Vagina (tissue), 2 donors: ENCODE measurements at places on chromosomes 4 and X.

DNA sequence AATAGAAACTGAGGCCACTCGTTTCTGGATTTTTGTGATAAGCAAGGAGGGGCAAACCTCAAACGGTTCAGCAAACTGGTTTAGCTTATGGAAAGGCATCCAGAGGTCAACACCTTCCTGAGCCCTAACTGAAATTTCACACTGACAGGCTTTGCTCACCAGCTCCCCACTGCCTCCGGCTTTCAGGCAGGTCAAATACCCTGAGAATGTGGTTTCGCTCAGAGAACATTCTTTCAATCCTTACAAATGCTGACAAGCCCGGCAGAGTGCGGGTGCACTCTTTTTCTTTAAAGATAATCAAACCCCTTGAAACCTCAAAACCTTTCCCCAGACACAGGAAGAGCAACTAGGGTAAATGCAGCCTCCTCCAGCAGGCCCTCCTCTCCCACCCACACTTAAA, 41.5 kb downstream of the CD40LG start:
- DNase-seq, result no peak

DNA sequence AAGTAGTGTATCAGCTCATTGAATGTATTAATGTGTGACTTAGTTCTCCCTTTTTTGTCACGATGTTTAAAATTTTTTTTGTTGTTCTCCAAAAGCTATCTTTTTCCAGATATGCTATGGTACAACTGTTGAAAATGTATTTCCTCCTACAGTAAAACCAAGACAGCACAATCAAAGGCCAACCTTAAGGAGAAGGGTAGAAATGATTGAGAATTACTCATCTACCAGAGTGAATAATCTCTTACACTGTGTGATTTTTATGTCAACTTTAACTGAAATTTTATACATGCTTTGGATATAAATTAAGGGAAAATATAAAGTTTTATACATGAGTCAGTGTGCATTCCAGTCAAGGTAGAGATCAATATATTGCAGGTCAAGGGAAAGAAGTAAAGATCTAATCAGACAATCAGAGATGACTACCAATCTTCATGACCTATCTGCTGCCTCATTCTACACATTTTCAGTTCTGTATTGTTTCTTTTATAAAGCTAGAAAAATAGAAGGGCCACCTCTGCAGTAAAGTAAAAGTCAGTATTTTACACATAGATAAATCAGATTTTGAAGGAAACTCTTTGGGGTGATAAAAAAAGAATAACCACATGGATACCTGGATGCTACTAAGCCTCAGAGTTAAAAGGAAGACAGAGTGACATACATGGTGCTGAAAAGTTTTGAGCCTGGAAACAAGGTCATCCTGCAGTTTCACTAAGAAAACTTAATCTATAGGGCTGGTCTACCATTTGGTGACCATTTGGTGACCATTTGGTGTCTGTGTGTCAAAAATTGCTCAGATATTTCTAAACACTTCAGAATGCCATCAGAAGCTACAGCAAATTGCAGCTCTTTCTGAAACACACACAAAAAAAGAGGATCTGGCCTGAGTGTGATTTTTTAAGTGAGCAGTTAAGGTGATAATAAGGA, 1.6 kb downstream of the FAM13A start:
- no peak for DNase-seq

DNA sequence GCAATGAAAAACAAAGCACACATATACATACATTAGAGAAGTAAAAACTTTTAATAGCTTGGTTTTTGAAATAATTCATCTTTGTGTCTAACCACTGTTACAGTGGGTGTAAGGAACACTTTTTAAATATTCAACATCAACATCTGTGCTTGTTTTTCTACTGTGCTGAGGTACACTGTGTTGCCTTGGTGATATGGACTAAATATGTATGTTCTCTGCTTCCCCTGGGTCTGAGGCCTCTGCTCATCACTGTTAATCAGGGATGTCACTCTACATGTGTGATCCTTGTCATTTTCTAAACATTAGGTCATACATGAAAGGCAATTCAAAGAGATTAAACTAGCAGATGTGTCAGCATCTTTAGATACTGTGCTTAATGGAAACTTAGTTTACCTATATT, 10.9 kb downstream of the MCTS1 start:
- no peak for DNase-seq

DNA sequence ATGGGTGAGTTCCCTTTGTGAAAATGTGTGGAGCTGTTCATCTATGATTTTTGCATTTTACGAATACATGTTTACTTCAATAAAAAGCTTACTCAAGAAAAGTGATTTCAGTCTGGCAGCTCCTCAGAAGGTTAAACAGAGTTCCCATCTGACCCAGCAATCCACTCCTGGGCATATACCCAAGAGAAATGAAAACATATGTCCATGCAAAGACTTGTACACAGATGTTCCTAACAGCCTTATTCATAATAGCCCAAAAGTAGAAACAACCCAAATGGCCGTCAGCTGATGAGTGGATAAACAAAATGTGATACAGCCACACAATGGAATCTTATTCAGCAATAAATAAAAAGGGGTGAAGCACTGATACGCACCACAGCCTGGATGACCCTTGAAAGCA, 20.8 kb downstream of the CLCN4 start:
- DNase-seq, result no peak

GRCh38 chr4:118941149-118941548, 52.5 kb downstream of the SYNPO2 start:
- no peak for DNase-seq

- no peak for DNase-seq
Observed at GRCh38 chrX:28997706-28998463, 410.6 kb downstream of the IL1RAPL1 start.

DNA sequence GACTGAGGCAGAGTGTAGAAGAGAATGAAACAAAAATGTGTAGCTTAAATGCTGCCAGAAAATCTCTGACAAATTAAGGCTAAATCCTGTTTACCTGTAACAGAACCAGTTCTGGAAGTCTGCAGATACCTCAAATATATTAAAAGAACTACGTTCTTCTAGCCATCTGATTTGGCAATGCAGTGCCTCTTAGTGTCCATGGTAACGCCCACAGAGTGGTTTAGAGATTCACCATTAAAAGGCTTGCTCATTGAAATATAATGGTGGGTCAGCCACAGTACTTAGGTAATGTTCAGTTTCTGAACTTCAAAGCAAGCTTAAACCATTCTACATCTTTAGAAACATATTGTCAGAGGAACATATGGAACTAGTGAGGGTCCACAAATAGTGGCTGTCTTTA, 23.2 kb upstream of the LUZP4 start:
- no peak for DNase-seq

DNA sequence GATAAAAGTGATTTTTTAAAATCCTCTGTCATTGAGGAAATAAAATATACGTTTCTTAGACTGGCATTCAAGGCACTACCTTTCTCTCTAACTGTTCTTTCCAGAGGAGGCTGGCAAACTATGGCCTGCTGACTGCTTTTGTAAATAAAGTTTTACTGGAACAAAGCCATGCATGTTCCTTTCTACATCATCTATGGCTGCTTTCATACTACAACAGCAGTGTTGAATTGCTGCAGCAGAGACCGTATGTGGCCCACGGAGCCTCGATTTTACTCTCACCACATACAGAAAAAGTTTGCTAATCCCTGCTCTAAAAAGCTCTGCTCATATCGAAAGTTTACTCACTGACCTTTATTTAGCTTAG, 20.2 kb downstream of the SETD7 start:
- DNase-seq, result no peak

DNA sequence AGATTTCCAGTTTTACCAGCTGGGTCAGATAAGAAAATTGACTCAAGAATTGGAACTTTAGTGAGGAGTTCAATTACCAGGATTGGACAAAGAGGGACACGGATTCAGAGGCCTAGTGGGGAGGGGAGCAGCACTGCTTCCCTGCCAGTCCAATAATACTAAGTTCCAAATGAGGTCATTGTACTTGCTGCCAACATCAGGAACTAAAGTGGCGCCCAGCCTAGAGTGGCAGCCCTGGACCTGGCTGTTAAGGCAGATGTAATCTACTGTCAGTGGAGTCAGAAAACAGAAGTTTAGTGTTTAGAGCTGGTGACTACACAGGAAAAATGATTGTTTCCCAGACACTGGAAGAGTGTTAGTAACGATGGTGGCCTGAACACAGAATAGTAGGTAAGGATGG, 42.7 kb upstream of the RAPGEF2 start:
- DNase-seq, result no peak

GRCh38 chr4:159639671-159640323, 536.9 kb downstream of the RAPGEF2 start:
- no peak for DNase-seq

- no peak for DNase-seq
Observed at GRCh38 chr4:54228056-54228527, 1.0 kb upstream of the PDGFRA start.

DNA sequence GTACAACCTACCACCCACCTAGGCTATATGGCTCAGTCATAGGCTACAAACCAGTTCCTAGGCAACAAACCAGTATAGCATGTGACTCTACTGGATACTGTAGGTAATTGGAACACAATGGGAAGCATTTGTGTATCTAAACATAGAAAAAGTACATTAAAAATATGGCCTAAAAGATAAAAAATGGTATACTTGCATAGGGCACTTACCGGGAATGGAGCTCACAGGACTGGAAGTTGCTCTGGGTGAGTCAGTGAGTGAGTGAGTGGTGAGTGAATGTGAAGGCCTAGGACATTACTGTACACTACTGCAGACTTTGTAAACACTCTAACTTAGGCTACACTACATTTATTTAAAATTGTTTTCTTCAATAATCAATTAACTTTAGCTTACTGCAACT, 139.2 kb upstream of the RBPJ start:
- no peak for DNase-seq

GRCh38 chrX:38500866-38501265, 60.5 kb upstream of the TSPAN7 start:
- no peak for DNase-seq

DNA sequence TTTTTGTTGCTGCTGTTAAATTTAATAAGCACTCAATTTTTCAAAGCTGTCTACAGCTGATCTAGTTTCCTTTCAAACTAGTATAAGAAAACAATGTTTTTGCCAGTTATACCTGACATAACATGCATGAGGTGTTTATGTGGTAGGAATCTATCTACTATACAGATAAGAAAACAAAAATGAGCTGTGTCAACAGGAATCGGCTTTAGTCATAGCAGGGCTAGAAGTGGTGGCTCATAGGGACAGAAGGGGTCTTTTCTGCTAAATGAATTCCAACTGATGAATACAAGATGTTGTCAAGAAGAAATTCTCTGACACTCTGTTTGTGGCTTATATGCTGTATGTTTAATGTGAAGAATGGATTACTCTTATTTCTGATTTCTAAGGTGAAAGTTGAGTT, 55.7 kb upstream of the CLNK start:
- DNase-seq, result no peak

DNA sequence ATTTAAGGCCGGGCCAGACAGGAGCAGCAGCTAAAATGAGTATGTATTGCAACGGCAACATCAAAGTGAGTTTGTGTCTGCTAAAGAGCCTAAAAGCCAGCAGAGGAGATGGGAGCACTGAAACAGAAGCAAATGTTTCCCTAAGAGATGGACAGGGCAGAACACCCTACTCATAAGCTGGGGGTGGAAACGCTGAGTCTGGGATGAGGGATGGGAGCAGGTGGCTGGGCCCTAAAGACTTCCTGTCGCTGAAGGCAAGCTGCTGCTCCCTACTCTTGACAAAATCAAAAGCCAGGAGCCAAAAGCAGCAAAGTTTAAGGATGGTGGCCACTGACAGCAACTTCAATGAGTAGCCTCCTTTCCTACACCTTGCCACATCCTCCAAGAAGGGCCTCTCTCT, 40.6 kb upstream of the NAP1L5 start:
- no peak for DNase-seq

DNA sequence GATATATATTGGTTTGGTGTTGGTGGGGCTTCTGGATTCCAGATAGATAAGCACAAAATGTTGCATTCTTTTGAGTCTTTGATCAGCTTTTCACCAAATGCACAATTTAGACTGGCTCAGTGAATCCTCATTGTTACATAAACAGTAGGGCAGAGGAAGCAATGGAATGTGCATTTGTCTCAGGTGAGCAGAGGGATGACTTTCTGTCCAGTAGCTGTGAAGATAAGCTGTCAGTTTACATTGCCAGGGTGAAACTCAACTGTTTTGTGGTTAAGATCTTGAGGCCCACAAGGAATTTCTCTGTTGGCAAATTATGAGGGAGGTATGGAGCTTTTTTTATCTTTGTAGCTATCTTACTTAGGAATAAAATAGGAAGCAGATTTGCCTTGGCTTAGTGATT, 168.0 kb downstream of the GALNTL6 start:
- DNase-seq, result no peak

GRCh38 chr4:252065-252601, 53.1 kb downstream of the ZNF732 start:
- no peak for DNase-seq

- DNase-seq, result no peak
Observed at GRCh38 chr4:1603413-1604135, 80.5 kb downstream of the FAM53A start.

DNA sequence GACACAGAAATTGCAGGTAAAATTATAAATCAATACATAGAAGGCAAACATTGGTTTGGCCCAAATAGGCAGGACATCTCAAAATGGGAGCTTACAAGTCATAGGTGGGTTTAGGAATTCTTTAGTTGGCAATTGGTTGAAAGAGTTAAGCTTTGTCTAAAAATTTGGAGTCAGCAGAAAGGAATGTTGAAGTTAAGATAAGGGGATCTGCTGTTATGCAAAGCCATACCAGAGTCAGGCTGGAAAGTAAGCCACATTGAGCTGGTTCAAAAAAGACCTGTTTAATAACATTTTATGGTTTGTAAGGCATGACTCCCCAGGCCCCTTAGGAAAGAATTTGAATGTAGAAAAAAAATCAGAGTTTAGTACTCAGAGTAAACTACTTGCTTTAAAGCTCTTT, 92.6 kb downstream of the IL13RA2 start:
- DNase-seq, result no peak

DNA sequence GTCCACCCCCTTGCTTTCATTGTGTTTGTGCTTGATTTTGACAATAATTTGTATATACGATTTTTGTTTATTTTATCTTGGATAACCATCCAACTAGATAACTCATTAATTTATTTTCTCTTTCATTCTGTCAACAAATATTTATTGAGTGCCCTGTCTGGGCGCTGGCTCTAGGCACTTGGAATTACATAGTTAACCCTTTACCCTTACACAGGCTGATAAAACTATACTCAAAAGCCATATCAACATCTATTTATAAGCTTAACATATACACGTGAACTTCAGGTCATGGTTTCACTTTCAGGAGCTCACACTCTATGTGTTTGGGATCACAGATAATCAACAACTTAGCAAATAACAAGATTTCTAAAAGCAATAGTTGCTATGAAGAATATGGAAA, 226.3 kb upstream of the PPARGC1A start:
- no peak for DNase-seq

DNA sequence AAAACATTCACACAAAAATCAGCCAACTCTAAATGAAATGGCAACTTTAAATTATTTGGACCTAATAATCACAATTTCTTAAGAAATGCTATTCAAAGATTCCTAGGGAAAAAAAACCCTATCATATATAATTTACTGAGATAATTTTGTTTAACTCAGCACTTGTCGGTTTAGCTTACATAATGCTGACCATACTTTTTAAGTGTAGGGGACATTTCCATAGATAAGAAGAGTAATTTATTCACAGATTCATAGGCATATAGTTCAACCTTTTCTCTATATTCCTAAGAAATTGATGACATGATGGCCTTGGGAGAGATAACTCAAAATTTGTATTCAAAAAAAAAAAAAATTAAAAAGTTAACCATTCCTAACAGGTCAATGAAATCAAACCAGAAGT, 260.8 kb upstream of the PGRMC2 start:
- no peak for DNase-seq
